ENCODE measurements at places on chromosomes 2 and 18.

GRCh38 chr18:29862824-29863223 lies 1179.7 kb downstream of the DSC3 start:
- no peak for DNase-seq

GRCh38 chr2:35989503-35989902 lies 366.1 kb upstream of the CRIM1 start:
- no peak for DNase-seq

- no peak for DNase-seq
Measured at GRCh38 chr2:199590321-199591203, 132.8 kb upstream of the SATB2 start.

DNA sequence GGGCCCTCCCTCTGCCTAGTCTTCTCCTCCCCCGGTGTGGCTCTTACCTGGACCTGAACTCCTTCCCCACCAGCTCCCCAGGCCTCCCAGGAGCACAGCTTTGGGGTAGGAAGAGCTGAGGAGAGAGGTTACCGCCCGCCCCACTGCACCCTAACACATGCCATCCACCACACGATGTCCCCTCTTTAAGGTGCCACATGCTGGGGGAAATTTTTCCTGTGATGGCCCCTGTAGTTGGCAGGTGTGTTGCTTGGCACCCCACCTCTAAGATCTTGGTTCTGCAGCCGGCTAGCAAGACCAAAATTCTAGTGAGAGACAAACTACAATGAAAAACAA lies 6.9 kb upstream of the TEX261 start:
- DNase-seq, result no peak

GRCh38 chr2:216974321-216975302 lies 114.7 kb upstream of the TNP1 start:
- DNase-seq, result no peak

GRCh38 chr18:21991081-21991534 lies 178.3 kb upstream of the GATA6 start:
- no peak for DNase-seq

DNA sequence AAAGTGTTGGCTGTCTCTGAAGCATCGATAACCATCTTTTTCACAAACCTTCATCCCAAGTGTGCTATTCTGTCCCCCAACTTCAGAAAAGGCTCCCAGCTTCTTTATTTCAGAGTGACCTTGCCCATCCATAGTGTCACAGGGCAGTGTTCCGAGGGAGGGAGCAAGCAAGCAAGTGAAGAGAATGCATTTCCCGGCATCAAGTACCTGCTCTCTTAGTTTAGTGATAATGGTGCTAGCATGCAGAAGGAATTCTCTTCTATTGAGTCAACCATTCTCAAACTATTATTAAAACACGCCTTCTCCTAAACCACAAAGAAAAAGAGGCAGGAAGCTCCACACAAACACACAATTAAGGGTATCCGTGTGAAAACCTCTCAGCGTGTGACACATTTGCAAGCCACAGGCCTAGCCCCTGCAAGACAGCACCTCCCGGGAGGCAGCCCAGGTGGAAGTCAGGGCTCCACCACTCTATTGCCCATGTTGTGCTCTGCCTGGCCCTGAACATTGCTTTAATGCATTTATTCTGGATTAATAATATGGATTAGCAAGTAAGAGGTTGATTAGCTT lies 504.9 kb downstream of the GALR1 start:
- no peak for DNase-seq

GRCh38 chr2:85812094-85812735 lies 58.4 kb downstream of the ATOH8 start:
- DNase-seq, result no peak

DNA sequence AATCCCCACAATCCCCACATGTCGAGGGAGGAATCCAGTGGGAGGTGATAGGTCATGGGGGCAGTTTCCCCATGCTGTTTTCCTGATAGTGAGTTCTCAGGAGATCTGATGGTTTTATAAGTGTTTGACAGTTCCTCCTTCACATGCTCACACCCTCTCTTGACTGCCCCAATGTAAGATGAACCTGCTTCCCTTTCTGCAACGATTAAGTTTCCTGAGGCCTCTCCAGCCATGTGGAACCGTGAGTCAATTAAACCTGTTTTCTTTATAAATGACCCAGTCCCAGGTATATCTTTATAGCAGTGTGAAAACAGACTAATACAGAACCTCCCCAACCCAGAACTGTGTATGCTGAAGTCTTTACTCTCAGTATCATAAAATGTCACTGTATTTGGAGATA lies 289.5 kb upstream of the MMADHC start:
- DNase-seq, result no peak

DNA sequence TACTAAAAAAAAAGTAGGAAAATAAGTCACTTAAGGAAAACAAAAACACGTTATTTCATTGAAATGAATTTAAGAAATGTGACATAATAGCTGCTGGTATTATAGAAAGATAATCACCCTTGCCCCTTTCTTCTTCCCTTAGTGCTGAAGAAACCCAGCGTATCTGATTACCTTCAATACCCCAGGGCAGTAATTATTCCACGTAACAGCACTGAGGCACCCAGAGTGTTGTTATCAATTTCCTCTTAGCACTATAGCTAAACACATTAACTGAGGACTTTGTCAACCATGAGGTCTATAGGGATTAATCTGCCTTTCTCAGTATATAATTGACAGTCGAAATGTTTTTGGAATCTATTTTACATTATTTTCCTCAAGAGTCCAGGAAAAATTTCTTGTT lies 180.0 kb upstream of the NXPH2 start:
- no peak for DNase-seq

- no peak for DNase-seq
Measured at GRCh38 chr2:46878886-46879285, 36.7 kb downstream of the MCFD2 start.
